Stimulated activated CD8-positive, alpha-beta memory T cell treated with anti-CD3 and anti-CD28 coated beads, Interleukin-7, amount 100 ng/mL, for 24 hours (primary cell): ENCODE measurements at places on chromosomes 3 and 15.

DNA sequence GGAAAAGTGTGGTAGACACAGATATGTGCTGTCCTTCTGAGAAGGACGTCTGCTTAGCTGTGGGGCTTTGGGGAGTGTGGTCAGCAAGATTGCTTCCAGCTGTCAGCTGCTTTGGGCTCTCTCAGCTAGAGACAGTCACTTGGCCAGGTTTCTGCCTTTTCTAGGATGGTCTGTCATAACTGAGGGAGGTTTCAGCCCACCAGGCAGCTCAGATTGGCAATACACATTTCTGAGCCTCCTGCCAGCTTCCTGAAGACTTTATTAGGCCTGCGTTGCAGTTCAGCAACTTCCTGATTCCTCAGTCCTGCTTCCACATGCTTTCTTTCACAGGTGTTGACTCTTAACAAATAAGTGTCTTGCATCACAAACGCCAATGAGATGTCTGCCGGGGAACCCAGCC lies 286.5 kb downstream of the SQOR start:
- no peak for DNase-seq

DNA sequence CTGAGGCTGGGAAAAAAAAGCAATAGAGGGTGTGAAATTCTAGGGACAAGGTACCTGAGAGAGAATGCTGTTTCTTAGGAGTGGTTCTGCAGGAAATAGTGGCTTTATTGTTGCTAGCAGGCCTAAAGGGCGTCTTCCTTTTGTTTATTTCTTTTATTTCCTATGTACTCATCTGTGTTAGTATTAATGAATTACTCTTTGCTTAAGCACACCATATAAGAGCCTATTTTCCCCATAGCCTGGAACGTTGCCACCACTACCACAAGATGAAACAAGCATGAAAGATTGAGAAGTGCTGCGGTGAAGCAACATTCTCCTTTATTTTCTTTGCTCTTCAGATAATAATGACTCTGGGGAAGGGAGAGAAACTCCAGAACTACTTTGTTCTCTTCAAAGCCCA lies 21.3 kb upstream of the GOLIM4 start:
- DNase-seq, result no peak

GRCh38 chr3:20573175-20573574 lies 387.2 kb upstream of the SGO1 start:
- DNase-seq, result no peak

GRCh38 chr15:38605744-38606143 lies 41.1 kb upstream of the RASGRP1 start:
- no peak for DNase-seq

DNA sequence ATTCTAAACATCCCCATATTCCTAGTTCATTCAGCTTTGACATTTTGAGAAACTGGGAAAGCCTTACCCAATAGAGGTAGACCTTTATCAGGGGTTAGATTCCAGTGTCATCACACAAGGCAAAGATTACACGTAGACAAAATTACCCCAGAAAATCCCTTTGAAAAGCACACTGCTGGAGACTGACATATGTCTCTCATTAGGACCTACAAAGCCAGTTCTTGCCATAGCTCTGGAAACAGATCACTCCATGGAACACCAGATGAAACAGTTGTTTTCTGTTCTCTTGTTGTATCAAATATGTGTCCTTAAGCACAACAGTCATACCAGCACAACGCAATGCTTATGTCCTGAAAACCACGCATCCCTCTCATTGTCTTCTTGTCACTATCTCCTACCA lies 44.7 kb downstream of the RARB start:
- no peak for DNase-seq

- no peak for DNase-seq
Measured at GRCh38 chr3:186487819-186488218, 56.4 kb downstream of the CRYGS start.
